ENCODE measurements at places on chromosomes 7 and 10.

- no peak for DNase-seq
Observed at GRCh38 chr7:43108255-43109011, 4.0 kb upstream of the HECW1 start.

DNA sequence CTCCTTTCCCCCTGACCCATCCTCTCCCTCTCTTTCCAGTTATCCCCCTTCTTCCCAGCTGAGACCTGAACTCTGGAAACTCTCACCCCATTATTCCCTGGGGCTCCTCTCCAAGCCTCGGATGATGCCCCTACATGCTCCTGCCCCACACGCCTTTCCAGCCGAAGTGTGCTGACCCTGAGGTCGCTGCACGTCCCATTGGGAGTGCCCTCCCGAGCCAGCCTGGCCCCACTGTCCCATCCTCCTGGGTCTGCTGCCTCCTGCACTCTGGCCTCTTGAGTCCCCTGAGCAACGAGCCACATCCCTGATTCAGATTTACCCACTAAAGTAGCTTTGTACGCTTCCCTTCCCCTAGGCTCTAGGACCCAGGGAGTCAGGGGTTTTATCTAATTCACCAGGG is 87.4 kb downstream of the TCERG1L start:
- DNase-seq = no peak

- DNase-seq = no peak
Observed at GRCh38 chr7:140304191-140304799, 94.0 kb downstream of the SLC37A3 start.

DNA sequence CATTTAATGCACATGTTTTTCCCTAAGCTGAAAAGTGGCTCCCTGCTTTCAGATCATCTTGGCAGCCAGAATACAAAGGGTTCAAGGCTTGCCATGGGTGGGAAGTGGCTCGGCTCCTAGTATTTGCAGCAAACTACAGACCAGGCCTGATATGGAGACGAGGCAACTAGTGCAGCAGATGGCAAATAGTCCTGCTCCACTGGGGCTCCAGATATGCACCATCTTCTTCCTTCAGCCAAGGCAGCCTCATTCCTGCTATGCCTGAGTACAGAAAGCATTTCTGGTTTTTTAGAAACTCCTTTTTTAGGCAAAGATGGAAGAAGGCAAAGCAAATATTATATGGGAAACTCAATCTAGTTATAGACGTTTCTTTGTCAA is 23.9 kb downstream of the LRRC4 start:
- no peak for DNase-seq

DNA sequence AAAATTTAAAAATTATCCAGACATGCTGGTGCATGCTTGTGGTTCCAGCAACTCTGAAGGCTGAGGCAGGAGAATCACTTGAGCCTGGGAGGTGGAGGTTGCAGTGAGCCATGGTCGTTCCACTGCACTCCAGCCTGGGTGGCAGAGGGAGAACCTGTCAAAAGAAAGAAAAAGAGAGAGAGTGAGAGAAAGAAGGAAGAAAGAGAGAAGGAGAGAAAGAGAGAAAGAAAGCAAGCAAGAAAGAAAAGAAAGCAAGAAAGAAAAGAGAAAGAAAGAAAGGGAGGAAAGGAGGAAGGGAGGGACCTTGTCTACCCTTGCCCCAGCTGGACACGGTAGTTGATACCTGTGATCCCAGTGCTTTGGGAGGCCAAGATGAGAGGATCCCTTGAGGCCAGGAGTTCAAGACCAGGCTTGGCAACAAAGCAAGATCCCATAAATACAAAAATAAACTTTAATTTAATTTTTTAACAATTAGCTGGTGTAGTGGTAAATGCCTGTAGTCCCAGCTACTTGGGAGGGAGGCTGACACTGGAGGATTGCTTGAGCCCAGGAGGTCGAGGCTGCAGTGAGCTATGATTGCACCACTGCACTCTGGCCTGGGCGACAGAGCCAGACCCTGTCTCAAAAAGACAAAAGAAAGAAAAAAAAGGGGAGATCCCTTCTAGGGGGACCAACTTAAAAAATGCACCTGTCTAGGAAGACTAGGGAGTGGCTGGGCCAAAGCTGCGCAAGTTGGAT is 9.2 kb downstream of the NYAP1 start:
- no peak for DNase-seq

GRCh38 chr7:74006451-74007241 is 21.3 kb upstream of the ELN start:
- no peak for DNase-seq

GRCh38 chr10:129046065-129046681 is 420.9 kb upstream of the MGMT start:
- no peak for DNase-seq

DNA sequence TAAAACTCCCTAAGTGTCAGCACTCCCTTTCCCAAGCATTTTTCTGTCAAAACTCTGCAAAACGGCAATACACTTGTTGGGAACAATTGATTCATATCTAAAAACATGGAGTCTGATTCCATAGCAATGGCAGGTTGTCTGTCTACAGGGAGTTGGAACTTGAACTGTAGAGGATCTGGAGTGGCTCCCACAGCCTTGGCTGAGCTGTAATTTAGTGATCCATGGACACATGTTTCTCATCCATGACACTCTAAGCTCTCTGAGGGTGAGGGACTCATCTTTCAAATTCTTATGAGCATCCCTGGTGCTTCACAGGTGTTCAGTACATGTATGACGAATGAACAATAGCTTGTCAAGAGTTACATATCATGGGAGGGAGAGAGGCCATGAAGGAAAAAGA is 466.1 kb downstream of the GRID1 start:
- DNase-seq = no peak

DNA sequence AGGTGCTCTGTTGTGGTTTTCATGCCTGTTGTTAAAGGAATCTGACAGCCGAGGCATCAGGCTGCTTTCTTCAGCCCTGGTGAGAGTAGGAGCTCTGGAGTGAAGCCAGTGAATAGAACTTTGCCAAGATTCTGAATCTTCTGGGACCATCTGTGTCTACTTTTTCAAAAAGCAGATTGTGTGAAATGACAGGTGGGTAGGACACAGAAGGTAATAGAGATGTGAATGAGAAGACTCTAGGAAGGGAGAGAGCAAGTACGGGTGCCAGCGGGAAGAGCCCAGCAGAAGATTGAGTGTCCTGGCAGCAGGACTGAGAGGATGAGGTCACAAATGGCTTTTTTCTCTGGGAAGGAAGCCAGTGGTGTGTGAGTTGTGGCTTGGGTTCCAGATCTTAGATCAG is 429.2 kb downstream of the SDK1 start:
- no peak for DNase-seq

- no peak for DNase-seq
Observed at GRCh38 chr10:55174419-55174818, 373.4 kb upstream of the PCDH15 start.

GRCh38 chr7:92722541-92722940 is 113.8 kb downstream of the CDK6 start:
- DNase-seq = no peak

GRCh38 chr7:114021135-114021534 is 102.3 kb upstream of the PPP1R3A start:
- no peak for DNase-seq

DNA sequence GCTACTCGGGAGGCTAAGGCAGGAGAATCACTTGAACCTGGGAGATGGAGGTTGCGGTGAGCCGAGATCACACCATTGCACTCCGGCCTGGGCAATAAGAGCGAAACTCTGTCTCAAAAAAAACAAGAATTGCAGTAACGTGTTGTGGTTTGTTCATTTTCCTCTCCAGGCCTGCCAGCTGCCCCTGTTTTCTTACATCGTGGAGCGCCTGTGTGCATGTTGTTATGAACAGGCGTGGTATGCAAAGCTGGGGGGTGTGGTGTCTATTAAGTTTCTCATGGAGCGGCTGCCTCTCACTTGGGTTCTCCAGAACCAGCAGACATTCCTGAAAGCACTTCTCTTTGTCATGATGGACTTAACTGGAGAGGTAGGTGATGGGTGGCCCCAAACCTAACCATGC is 52.1 kb downstream of the TRRAP start:
- DNase-seq = no peak

- DNase-seq = no peak
Observed at GRCh38 chr10:48606530-48607355, 1.9 kb upstream of the ARHGAP22 start.

DNA sequence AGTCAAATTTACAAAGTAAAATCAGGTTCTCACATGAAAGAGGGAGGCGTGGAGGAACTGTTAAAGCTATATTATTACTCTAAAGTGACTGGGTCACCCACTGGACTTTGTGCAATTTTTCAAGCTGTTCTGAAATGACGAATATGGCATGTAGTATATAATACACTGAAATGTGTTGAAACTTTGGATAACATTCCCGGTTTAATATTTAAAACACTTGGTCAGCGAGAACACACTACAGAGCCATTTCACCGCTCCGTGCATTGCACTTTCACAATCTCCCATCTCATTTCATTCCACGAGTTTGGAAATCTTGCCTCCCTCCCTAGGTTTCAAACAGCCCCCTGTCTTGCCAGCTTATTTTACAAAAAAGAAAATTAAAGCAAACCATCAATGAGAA is 337.9 kb downstream of the WDR11 start:
- DNase-seq = no peak

DNA sequence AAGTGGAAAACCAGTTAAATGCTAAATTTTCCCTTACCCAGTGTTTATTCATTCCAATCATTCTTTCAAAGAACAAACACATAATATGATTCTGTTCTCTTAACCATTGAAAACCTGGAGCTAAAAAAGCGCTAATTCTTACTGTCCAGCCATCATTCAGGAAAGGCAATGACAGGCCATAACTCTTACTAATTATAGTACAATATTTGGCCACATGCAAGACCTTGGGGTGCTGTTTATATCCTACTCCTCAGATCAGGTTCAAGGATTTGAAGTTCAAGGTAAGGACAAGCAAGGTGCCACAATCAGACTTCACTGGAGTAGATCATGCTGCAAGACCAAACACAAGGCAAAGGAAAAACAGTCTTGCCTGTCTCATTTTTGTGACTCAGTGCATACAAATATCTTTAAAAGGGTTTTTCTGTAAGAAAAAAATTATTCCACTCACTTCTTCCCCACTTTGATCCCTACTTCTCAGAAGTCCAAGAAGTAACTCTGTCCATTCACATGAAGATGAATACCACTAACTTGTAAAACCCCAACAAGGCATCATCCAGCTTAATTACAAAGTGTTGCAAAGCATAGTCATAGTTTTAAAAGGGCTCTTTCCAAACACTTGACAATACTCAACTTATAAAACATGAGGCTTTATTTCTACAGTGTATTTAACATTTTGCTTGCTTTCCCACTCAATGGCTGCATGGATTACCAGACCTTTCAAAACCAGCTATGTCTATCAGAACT is 153.0 kb downstream of the DOCK4 start:
- no peak for DNase-seq

GRCh38 chr10:84243759-84244158 is 1.1 kb upstream of the RGR start:
- no peak for DNase-seq

DNA sequence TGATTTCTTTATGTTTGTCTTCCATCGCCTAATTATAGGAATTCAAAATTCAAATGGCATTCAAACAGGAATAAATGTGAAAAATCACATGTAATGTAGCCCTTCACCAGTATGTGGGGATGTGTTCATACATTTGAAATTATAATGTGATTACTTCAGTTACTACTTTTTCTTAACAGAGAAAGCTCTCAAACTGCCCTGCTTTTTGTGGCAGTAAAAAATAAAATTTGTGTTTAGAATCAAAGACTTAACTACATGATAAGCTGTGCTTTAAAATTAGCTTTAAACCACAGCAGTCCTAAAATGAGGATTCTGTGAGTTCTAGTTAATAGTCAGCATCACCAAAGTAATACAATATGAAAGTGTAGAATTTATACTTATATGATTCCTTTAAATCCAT is 7.8 kb upstream of the HERC4 start:
- DNase-seq = no peak

DNA sequence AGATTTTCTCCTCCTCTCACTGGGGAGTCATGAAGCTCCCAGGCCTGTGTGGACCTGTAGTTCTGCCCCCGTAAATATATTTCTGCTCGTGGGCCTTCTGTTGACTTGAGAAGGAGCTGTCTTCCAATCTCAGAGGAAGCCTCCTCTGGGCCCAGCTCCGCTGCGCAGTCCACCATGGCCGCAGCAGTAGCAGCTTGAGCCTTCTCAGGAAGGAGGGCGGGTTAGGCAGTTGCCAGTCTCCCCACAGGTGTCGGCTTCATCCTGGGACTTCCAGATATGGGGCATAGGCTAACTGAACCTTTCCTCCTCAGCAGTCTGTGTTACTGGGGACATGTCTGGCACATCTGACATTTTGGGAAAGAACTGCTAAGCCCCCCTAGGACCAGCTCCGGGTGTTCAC is 62.9 kb upstream of the TRIM8 start:
- no peak for DNase-seq

DNA sequence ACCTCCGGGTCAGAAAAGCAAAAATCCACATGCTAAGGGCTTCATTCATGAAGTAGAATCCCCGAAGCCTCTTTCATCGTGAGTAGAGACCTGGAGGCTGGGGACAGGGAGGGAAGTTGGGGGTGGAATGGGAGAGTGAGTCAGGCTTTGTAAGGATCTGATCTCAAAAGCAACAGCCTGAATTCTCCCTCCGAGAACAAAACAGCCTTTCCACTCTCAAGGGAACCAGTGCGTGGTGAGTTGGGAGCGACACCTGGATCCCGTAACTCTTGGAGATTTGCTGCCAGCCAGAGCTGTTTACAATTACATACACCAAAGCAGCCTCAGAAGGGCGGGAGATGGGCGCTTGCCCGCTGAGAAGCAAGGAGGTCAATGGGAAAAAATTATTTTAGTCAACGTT is 10.8 kb downstream of the AFAP1L2 start:
- no peak for DNase-seq

DNA sequence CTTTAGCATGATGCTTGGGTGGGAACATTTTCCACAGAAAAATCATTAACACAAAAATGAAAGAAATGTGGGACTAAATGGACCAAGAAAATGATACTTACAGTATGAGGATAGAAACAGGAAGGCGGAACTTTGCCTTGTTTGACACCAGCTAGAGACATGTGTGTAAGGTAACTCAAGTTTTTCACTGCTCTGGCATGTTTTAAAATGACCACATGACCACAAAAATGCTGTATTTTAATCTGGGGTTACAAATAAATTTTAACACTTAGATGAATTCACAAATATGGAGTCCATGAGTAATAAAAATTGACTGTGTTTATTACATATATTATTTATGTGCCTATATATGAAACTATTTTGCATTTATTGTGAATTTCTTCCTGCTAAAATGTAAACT is 100.9 kb upstream of the PHYHIPL start:
- DNase-seq = no peak

- peak; percentile 19 for DNase-seq
Observed at GRCh38 chr10:111076191-111076681, 593 bp upstream of the ADRA2A start.

- no peak for DNase-seq
Observed at GRCh38 chr10:110496553-110497437, 912 bp upstream of the DUSP5 start.

GRCh38 chr7:101602484-101603241 is 26.4 kb downstream of the MYL10 start:
- peak; percentile 15 for DNase-seq

GRCh38 chr10:53477313-53477675 is 704.7 kb upstream of the MBL2 start:
- DNase-seq = no peak
